ENCODE measurements at places on chromosomes 7 and 10.

GRCh38 chr10:80436446-80437098 is 17.5 kb upstream of the TSPAN14 start:
- no peak for DNase-seq

DNA sequence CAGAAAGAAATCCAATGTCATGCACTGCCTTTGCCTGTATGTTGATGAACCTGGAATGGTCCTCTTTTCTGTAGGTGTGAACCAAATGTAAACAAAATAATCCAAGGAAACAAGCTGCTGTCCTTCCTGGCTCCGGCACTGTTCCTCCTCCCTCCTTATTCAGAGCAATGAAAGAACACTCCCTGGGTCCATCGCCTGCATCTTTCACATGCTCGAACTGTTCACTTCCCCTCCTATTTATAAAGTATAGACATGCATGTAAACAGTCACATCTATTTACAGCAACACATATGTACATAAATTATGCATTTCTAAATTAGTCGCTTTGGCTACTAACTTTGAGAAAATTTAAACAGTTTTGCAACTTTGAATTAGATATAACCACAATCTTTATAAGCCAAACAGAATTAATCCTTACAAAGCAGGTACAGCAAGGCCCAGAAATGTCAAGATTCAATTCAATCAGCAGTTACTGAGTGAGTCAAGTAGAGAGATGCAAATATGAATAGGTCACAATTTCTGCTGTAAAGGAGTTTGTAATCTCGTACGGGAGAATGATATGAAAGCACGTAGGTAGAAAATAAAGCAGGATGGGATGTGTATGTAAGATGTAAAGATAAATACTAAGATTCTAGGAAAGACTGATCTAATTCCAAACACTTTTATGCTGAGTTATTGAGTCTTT is 162.6 kb downstream of the PIP4K2A start:
- no peak for DNase-seq

GRCh38 chr10:9010931-9011670 is 956.6 kb downstream of the GATA3 start:
- no peak for DNase-seq

DNA sequence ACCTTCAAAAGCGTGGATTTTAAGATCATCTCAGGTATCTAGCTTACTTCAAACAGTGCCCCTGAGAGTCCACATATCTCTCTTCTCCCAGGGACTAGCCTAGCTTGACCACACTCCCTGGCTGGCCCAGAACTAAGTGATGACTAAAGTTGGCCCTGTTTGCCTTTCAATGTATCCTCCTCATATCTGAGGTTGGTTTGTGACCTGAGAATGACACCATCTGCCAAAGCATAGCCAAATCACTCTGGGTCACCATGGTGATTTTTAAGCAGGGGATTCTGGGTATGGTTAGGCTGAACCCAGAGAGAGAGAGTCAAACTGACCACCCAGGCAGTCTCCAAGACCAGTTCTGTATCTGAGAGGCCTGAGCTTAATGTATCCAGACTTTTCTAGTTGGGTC is 16.2 kb downstream of the CNNM1 start:
- no peak for DNase-seq

DNA sequence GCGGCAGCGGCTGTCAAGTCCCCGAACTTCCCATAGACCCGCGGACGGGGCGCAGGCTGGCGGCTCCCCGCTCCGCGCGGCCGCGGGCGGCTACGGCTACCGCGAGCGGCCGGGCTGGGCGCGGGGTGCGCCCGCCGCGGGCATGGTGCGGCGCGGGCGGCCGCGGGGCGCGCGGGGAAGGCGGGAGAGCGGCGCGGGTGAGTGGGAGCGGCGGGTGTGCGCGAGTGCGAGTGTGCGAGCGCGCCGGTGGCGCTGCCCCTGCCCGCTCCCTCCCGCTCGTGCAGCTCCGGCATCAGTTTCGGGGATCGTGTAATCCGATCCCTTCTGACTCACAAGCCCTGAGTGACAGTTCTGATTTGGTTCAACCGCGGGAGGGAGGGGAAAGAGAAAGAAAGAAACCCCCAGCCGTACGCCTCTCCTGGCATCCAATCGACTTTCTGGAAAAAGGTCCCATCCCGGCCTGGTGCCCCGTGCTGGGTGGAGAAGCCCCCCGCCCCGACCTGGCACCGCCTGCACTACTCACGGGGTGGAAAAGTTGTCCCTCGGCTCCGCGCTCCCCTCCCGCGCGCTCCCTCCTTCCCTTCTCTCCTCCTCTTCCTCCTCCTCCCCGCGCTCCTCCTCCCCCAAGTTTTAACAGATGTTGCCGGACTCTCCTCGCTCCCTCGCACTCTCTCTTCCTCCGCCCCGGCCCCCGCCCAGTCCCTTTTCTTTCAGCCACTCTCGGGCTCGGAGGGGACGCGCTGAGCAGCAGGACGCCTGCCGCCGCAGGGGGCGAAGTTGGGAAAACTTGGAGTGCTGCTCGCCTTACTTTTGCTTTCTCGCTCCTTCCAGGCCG is at the start of gene GLI3:
TSS of gene GLI3 (minus strand) at position 234 of the 835 bp plus-strand sequence. CDS start 13,956 bp downstream, outside the sequence.
- DNase-seq: no peak

GRCh38 chr7:111639934-111640333 is 77.6 kb upstream of the IMMP2L start:
- no peak for DNase-seq

- DNase-seq: no peak
These were observed 509.7 kb upstream of the PODXL start for GRCh38 chr7:132065989-132066603.

DNA sequence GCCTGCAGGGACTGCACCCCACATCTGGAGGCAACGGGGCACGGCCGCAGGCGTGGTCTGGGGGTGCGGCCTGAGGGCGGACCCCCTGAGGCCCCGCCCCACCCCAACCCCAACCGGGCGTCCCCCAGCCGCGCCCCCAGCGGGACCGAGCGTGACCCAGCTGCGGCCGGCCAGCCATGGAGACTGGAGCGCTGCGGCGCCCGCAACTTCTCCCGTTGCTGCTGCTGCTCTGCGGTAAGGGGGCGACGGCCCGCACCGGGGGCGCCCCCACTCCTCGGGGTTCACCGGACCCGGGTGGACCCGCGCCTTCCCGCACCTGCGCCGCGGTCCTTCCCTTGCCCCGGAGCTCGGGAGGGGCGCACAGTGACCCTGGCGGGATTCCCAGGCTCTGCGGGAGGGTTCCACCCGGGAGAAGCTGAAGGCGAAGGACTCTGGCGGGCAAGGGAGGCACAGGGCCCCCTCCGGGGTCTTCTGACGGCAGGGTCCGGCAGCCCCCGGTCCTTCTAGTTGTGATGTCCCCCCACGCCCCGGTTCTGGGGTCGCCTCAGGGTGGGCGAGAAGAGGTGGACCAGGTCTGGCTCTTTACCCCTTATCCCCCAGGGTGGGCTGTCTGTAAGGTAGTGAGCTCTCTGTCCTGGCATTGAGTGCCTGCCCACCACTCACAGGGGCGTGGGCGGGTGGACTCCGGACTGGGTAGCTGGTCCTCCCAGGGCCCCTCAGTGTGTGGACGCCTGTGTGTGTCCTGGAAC is at the start of gene RAMP3:
TSS of gene RAMP3 (plus strand) at position 139 of the 749 bp plus-strand sequence. CDS start at position 177, 38 bp downstream.
- no peak for DNase-seq

- no peak for DNase-seq
These were observed 639.0 kb downstream of the AUTS2 start for GRCh38 chr7:70237256-70237655.

DNA sequence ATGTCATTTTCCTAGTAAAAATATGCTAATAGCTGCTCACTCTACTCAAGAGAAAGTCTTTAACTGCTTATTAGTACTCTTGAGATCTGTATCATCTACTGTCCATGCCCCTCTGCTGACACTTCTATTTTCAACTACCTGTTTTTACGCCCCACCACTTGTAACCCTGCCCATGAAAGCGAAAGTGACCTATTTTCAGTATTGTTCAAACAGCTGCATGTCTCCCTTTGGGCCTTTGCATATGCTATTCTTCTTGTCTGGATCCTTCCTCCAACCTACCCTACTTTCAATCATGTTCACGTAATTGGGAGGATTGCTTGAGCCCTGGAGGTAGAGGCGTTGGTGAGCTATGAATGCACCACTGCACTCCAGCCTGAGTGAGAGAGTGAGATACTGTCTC is 1481.3 kb downstream of the GATA3 start:
- DNase-seq: no peak

GRCh38 chr7:6175645-6176044 is 96.8 kb downstream of the CYTH3 start:
- no peak for DNase-seq

DNA sequence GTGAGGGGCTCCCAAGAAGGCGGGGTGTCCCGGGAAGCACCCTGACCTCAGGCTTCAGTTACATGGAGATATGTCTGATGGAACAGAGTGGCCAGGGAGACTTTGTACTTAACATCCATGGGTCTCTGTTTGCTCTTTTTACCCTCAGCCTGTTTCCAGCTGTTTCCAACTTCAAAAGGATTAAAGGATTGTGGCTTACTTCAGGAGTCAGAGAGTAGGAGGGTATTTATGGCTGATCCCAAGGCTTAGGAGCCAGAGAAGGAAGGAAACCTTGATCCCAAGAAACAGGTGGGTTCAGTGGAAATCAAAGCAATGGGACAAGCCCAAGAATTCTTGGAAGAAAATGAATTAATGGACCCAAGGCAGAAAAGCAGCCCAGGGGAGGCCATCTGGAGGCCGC is 37.7 kb upstream of the ZNF438 start:
- DNase-seq: no peak

DNA sequence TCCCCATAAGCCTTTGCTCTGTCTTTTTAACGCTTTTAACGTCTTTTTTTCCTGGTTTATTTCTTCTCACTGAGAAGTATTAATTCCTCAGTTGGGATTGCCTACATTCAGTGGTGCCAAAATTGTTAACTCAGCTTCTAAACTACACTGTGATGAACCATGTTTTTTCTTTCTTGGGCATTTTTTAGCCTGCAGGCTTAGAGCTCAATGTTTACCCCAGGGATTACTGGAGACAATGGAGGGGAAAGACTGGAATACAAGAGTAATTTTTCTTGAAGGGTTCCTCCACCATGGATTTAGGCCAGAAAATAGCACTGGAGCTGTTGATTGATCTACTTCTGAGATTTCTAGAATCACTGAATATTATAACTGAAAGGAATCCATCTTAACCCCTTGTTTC is 19.8 kb downstream of the STAMBPL1 start:
- no peak for DNase-seq

- no peak for DNase-seq
These were observed 32.3 kb downstream of the CHAT start for GRCh38 chr10:49645871-49646870.

DNA sequence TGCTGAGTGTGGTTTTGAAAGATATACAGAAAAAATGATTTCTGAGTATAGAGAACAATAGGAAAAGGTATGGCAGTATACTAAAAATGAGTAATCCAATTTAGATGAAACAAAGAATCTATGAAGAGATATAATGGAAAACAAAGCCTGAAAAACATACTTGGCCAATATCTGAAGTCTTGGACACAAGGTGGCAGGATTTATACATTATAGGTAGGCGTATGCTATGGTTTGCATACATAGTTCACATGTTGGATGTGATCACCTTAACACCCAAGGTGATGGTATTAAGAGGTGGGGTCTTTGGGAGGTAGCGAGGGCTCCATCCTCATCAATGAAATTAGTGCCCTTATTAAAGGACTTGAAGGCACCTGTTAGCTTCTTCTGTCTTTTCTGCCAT is 34.5 kb upstream of the BPGM start:
- DNase-seq: no peak

GRCh38 chr7:1019255-1019785 is 25.0 kb upstream of the GPR146 start:
- no peak for DNase-seq

DNA sequence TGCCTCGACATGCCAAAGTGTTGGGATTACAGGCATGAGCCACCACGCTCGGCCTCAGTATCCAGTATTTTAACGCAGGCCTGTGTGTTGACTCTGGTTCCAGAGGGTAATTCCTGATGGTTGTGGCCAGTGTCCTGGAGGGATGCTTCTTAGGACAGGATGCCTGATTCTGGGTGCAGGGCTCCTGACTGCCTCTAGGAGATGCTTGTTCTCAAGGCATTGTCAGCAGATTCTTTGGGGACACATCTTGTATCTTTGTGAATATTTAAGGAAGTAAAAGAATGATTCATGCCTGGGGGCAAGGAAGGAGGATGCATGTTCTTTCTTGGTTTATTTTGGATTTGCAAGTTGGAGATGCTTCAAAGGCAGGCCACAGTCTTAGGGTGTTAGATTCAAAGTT is 2.2 kb downstream of the ZDHHC4 start:
- no peak for DNase-seq

GRCh38 chr7:85771516-85771915 is 584.7 kb upstream of the SEMA3D start:
- no peak for DNase-seq

GRCh38 chr7:105098863-105099515 is 85.0 kb downstream of the KMT2E start:
- DNase-seq: no peak

GRCh38 chr7:23545493-23545892 is 13.7 kb upstream of the TRA2A start:
- no peak for DNase-seq

GRCh38 chr7:8773518-8773917 is 340.1 kb downstream of the NXPH1 start:
- DNase-seq: no peak

- DNase-seq: no peak
These were observed 220.2 kb downstream of the ARHGAP12 start for GRCh38 chr10:31708474-31708873.

DNA sequence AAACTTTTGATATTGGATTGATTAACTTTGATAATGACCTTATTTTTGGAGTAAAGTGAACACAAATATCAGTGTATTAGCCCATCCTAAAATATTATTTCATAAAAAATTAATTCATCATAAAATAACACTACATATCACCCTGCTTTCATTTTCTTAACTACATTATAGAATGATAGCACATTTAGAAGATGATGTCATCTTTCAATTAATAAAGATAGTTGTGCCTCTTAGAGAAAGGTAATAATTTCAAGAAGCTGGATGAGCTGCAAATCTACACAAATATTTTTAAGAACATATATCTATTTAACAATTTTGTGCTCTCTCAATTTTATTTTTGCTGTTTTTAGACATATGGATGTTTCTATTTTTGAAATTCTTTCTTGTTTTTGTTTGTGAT is 126.1 kb downstream of the CNTNAP2 start:
- DNase-seq: no peak

- DNase-seq: no peak
These were observed 278.3 kb downstream of the KCNMA1 start for GRCh38 chr10:77359287-77359691.

DNA sequence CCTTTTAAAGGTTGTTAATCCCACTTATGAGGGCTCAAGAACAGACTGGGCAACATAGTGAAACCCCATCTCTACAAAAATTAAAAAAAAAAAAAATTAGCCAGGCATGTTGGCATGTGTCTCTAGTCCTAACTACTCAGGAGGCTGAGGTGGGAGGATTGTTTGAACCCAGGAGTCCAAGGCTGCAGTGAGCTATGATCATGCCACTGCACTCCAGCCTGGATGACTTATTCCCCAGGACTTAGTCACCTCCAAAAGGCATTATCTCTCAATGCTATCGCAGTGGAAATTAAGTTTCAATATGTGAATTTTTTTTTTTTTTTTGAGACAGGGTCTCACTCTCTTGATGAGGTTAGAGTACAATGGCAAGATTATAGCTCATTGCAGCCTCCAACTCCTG is 61.2 kb upstream of the TRIM24 start:
- no peak for DNase-seq

GRCh38 chr10:372566-372965 is 237.3 kb downstream of the ZMYND11 start:
- no peak for DNase-seq

- DNase-seq: no peak
These were observed 100.0 kb upstream of the AMPH start for GRCh38 chr7:38731215-38731614.

Data from stimulated activated CD8-positive, alpha-beta memory T cell treated with anti-CD3 and anti-CD28 coated beads, Interleukin-15, amount 100 ng/mL, for 4 hours (primary cell).